Fibroblast of skin of scalp (primary cell): ENCODE measurements at places on chromosomes 3 and 15.

GRCh38 chr3:138284957-138285477 lies 44.6 kb downstream of the NME9 start:
- DNase-seq = no peak

DNA sequence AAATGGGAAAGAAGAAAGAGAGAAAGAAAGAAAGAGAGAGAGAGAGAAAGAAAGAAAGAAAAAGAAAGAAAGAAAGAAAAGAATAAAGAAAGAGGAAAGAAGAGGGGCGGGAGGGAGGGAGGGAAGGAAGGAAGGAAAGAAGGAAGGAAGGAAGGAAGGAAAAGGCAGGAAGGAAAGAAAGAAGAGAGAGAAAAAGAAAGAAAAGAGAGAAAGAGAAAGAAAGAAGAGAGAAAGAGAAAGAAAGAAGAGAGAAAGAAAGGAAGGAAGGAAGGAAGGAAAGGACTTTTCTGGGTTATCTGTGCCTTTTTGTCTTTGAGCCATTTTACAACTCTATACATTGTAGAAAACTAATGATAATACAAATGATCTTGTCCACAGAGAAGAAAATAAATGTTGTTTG lies 136.6 kb upstream of the SMAD3 start:
- no peak for DNase-seq

GRCh38 chr15:73403171-73403570 lies 34.4 kb upstream of the HCN4 start:
- DNase-seq = no peak

DNA sequence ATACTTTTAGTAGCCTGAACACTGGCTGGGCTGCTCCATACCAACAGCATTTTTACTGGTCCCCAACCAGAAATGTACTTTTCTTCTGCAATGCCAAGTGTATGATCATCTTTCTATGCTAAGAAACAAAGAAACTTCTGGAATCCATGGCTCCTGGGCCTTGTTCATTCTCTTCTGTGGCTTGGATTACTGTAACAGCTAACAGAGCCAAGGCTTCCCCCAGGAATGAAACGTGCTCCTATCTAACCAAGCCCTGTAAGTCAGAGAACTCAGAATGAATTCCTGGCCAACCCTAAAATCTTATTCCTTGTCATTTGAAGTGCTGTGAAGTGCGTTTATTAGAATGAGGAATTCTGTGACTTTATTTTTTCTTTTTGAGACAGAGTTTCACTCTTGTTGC lies 102.9 kb upstream of the RAD18 start:
- no peak for DNase-seq

- peak; percentile 95 for DNase-seq
These were observed 3.8 kb downstream of the HEG1 start for GRCh38 chr3:125051715-125052581.

DNA sequence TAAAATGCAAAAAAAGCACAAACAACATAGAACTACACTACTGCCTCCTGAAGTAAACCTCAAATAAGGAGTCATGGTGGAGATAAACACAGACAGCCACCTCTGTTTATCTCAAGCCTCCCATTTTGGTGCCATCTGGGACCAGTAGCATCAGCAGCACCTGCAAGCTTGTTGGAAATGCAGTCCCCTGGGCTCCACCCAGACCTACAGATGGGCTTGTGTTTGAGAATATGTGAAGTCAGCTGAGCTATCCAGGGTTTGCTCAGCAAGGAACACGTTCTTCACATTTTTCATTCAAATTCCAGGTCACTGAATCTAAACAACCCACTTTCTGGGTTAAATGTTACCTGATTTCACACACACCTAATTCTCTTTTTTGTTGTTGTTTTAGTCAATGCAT lies 45.5 kb downstream of the RASGRF1 start:
- DNase-seq = no peak

DNA sequence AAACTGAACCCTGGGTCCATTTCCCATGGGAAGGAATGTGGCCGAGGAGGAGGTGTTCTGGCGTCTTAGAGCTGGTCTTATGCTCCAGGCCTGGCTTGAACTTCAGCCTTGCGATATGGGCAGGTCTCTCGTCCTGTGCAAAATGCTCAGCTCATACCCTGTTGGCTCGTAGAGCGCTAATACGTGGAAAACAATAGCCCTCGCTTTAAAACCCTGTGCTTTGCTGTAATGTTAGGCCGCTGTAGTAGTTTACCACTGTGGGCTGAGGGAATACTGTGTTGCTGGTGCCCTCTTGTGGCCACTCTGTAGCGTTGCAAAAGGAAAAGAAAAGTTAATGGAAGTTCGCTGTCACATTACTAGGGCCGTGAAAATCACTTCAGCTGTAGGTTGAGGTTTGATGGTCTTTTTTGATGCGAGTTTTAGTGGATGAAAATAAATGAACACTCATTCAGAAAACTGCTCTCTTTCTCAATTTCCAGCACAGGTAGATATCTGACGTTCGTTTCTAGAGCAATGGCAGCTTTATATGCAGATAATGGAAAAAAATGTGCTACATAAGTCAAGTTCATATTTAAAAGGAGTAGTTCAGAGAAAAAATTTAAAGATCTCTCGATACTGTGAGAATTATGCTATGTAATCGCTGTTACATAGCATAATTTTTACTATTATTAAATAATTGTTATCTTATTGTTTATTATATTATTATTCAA lies 92.9 kb downstream of the MCTP2 start:
- DNase-seq = peak; percentile 59

GRCh38 chr15:45943240-45943639 lies 308.4 kb downstream of the SQOR start:
- no peak for DNase-seq

DNA sequence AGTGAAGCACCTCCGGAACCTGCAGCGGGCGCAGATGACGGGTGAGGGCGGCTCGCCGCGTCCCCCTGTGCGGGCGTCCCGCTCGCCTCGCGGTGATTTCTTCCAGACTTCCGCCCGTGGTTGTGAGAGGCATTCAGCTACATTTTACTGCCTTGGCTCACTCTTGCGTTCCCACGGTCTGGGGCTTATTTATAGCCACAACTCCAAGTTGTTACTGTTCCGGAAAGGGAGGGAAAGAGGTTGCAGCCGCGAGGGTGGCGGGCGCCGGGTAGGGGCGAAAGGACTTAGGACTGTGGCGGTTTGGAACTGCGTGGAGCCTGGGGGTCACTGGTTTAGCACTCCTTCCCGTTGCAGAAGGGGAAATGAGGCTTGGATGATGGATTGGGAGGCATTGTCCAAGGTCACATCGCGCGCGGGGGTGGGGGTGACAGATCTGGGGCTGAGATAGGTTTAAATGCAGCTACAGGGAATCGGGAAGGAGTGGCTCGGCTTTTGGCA lies 1.1 kb downstream of the HES1 start:
- peak; percentile 78 for DNase-seq

DNA sequence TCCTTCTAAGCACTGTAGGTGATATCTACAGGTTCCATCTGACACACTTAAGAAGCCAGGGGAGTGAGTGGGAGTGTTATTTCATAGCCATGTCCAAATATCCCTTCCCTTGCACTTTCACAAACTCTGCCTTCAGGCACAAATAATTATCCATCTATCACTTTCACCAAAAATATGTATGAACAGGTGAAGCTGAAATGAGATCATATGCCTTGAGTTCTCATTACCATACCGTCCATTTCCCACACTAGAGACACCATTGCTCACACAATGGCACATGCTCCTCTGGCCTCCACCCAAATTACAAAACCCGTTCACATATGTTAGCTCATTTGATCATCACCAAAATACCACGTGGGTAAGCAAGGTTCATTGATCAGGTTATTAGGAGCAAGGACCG lies 151.9 kb upstream of the BNIP2 start:
- no peak for DNase-seq

DNA sequence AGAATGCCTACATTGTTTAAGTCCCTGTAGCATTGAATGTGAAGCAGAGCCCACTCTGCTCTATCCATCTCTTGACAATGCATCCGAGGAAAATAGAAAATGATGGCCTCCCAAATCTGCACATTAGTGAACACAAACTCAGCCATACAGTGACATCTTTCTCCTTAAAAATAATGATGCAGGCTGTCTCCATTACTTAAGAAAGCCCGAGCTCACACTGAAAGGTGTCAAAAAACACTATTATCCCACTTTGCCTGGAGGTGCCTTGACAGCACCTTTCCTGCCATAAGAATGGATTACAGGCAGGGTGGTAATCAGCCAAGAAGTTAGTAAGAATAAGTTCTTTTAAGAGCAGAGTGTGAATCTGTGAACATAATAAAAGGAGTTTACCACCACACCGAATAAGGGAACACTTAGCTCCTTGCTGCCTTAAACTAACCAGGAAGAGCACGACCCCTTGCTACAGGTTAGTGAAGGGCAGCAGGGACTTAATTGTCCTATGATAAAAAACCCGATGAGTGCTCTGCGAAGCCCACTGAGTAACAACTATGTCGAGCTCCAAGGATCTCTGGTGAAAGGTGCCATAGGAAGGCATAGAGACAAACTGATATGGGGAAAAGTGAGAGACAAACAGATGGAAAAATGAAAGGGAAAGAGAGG lies 123.2 kb upstream of the TUSC7 start:
- no peak for DNase-seq

GRCh38 chr3:102896851-102897621 lies 462.2 kb downstream of the ZPLD1 start:
- DNase-seq = no peak

- no peak for DNase-seq
These were observed 50.1 kb downstream of the KLHL25 start for GRCh38 chr15:85744579-85744978.

GRCh38 chr15:86917361-86917671 lies 837.6 kb downstream of the AGBL1 start:
- no peak for DNase-seq

- DNase-seq = no peak
These were observed 294.5 kb downstream of the FHIT start for GRCh38 chr3:60956729-60957128.

GRCh38 chr15:25933456-25934158 lies 70.5 kb upstream of the ATP10A start:
- DNase-seq = peak; percentile 93

DNA sequence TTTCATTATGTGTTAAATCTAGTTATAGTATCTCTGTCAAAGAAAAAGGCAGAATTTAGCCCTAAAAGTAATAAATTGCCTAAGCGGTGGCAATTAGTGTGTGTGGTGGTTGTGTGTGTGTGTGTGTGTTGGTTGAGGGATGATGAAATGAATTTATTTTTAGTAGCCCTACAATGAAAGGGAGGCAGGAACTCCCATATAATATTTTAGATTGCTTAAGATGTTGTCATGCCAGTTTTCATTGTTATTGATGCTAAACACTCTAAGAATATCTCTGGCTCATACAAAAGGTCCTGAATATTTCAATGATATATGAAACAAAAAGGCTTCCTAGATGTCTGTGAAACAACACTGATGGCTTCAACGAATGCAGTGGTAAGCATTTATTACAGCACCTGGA lies 140.6 kb upstream of the TBC1D5 start:
- no peak for DNase-seq

GRCh38 chr15:25184356-25185155 lies 229.8 kb downstream of the SNRPN start:
- no peak for DNase-seq

DNA sequence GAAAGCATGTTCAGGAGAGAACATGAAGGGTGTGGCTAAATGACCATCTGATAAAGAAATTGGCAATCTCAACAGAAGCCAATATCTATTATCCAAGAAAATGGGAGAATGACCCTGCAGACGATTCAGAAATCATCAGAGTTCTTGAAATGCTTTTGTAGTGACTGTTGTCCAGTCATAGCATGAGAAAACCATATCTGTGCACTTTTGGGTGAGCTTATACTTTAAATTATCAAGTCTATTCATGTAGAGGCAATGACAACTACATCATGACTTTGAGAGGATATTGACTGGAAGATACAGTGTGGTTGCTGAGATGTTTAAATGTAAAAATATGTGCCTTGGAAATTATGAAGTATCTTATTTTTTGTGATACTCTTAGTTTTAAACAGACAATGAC lies 57.6 kb upstream of the AZI2 start:
- DNase-seq = no peak

- peak; percentile 29 for DNase-seq
These were observed 146.7 kb downstream of the NAALADL2 start for GRCh38 chr3:175005881-175006280.

- DNase-seq = no peak
These were observed 163.3 kb downstream of the CDIN1 start for GRCh38 chr15:36742696-36743095.

GRCh38 chr15:92902737-92903593 lies 2.8 kb downstream of the CHD2 start:
- DNase-seq = no peak

GRCh38 chr15:53982071-53982680 lies 3.9 kb downstream of the UNC13C start:
- DNase-seq = no peak

DNA sequence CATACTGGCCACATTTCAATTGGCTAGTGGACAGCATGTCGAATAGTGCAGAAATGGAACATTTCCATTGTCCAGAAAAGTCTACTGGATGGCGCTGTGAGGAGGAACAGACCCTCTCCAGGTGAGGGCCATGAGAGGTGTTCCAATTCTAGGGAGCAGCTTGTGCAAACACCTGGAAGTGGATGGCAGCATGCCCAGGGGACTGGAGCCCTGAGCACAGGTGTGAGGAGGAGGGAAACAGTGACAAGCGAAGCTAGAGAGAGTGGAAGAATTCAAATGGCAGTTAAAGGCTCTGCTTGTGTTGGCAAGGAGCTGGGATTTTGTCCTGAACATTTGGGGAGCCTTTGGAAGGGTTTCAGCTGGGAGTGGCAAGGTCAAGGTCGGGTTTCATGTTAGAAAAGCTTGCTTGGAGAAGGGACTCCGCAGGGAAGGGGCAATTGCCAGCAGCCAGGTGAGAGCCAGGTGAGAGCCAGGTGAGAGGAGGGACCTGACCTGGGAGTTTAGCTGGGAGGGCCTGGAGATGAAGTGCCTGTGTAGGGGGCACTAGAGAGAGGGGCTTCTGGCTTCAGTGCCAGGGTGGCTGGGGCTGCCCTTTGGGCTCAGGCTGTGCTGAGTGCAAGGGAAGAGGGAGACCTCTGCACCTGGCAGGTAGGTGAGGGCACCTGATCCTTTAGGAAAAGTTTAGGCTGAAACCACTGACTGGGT lies 93.8 kb downstream of the LINGO1 start:
- DNase-seq = no peak

DNA sequence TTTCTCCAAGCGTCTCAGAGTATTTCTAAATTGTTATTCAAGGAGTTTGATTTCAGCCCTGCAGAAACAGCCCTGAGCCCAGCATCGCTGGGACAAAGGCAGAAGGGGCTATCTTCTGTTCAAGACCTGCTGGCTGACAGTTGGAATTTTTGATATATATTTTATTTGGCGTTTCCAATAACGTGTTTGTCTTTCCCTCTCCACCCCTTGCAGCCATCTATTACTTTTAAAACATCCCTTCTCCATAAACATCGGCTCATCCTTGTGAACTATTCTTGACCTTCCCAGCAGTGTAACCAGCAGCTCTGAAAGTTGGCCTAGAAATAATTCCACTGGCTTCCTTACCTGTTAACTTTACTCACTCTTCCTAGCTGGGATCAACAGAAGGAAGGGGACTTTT lies 5.5 kb upstream of the MEIS2 start:
- no peak for DNase-seq

DNA sequence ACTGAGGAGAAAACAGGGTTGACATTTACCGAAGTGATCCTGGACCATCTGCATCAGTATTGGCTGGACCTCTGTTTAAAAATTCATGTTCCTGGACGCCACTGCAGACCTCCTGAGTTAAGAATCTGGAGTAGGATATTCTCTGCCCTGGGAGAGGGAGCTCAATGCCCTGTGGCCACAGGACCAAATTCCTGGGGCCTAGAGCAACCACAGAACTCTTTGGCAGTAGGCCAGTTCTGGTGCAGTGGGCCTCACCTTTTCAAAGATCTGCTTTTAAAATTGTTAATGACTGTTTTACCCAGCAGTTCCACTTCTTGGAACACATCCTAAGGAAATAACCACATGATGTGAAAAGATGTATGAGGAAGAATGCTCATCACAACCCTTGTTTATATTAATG lies 133.3 kb upstream of the ADPGK start:
- peak; percentile 18 for DNase-seq
